HFFc6 (cell line): ENCODE measurements at places on chromosomes 1 and 21. TPM values are rescaled to one million over a fixed set of nuclear protein-coding genes. Genes with fewer than 3 reads are reported as not detected.

DNA sequence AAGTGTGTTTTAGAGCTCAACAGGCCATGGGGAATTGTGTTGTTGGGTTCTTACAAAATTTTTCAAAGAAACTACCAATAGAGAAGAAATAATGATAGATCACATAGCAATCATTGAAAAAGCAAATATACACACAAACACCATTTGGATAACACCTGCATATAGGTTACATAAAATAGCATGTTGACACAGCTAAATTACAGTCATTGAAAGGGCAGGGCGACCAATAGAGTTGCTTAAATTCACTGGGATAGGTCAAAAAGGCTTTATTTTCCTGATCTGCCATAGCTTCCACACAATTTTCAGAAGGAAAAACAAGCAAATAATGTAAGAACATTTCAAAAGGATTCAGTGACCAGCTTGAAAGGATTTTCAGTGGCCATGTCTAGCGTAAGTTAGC, 57.9 kb upstream of the FGGY start:
- peaks cover 4% of the 10 kb centered on the region; the same call in 1 of the 2 replicates for H3K36me3 ChIP-seq
- no peak overlapping the region for H3K4me3 ChIP-seq
- peaks cover 21% of the 10 kb centered on the region for H3K4me1 ChIP-seq
- H3K27me3 ChIP-seq = peaks cover 3% of the 10 kb centered on the region; the same call in 1 of the 2 replicates

GRCh38 chr1:167135281-167135840, 41.5 kb downstream of the STYXL2 start:
- peaks cover 13% of the 10 kb centered on the region for H3K27me3 ChIP-seq
- H3K4me1 ChIP-seq = peaks cover 11% of the 10 kb centered on the region
- no peaks in the 10 kb centered on the region for H3K36me3 ChIP-seq
- no peak overlapping the region for H3K4me3 ChIP-seq
- H3K27ac ChIP-seq = no peak overlapping the region

- no peak overlapping the region for H3K27ac ChIP-seq
- H3K36me3 ChIP-seq = no peaks in the 10 kb centered on the region
- H3K27me3 ChIP-seq = no peaks in the 10 kb centered on the region; the same call in 1 of the 2 replicates
- DNase-seq = no peak
- H3K4me3 ChIP-seq = peak overlapping the region; percentile 77
Observed at GRCh38 chr1:59927213-59927612, 640 bp upstream of the CYP2J2 start.

- H3K27ac ChIP-seq = peak overlapping the region; percentile 83
- no peaks in the 10 kb centered on the region; the same call in none of the 2 replicates for H3K27me3 ChIP-seq
- peaks cover 24% of the 10 kb centered on the region for H3K36me3 ChIP-seq
- H3K4me1 ChIP-seq = peaks cover 38% of the 10 kb centered on the region
Observed at GRCh38 chr1:87330057-87330884, 1.6 kb downstream of the LMO4 start.

- peaks cover 31% of the 10 kb centered on the region for H3K27me3 ChIP-seq
- H3K4me1 ChIP-seq = no peaks in the 10 kb centered on the region; the same call in 1 of the 2 replicates
- no peak for DNase-seq
- H3K4me3 ChIP-seq = peak within 1 kb of the TSS; percentile 77
- H3K36me3 ChIP-seq = no peaks in the 10 kb centered on the region; the same call in 1 of the 2 replicates
Observed at GRCh38 chr1:84892705-84893618, at the start of gene LPAR3. Gene LPAR3 (minus strand): TSS chr1:84893206. CDS start chr1:84866120, 27,086 bp downstream.

Gene PLA2G4A
- total RNA-seq = 0.38 to 1.1 TPM (median 0.91 TPM) in 3 replicates
